ENCODE measurements at places on chromosomes 4 and X.

GRCh38 chrX:24282381-24283126 lies 31.3 kb downstream of the SUPT20HL2 start:
- DNase-seq, result no peak

- no peak for DNase-seq
Observed at GRCh38 chrX:19904778-19905367, 17.5 kb upstream of the SH3KBP1 start.

GRCh38 chrX:100609591-100609990 lies 24.9 kb downstream of the TNMD start:
- no peak for DNase-seq

- no peak for DNase-seq
Observed at GRCh38 chrX:53682885-53683555, 3.5 kb downstream of the HUWE1 start.

DNA sequence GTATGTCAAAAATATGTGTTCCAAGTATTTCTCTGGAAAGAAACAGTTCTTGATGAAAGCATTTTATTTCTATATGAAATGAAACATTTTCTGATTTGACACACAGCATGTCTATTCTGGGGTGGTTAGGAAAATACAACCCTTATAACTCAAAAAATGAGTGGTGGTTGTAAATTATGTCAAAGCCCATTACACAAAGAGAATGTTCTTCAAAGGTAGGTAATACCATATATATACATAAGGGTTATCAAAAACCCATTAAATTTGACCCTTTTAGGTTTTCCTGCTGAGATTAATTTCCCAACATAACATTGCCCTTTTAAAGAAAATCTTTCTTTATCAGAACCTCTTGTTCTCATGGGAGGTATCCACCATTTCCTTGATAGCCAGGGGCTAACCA lies 420.5 kb upstream of the TECRL start:
- DNase-seq, result no peak

DNA sequence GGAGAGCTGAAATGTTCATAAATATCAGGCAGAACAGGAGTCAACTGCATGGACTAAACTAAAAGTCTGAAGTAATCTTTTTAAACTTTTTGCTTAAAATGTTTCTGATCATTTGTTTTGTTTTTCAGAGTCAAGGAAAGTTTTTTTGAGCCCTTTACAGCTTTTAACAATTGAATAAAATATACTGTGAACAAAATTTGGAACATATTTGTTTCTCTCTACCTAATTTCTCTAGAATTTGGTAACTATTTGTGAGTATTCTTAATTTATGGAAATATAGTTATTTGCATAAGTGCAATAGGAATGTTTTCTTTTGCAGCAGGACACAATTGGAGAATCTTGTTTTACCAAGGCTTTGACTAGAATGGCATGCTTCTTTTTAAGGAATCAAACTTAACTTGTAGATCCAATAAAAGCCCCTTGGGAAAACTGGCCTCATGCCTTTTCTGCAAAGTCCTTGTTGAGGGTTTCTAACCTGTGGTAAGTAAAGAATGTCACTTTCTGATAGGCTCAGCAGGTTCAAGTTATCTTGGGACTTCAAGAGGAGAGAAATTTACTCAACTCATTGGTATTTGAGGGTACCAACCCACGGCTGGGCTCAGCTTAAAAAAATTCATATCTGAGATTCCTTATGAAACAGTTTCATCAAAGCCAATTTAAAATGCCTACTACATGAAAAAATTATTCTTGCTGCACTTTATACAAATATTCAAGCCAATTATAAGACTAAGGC lies 91.5 kb downstream of the UPRT start:
- no peak for DNase-seq

GRCh38 chr4:57194068-57194611 lies 84.0 kb upstream of the IGFBP7 start:
- no peak for DNase-seq
